ENCODE measurements at places on chromosomes 1 and 21.
A peak's percentile ranks its signal among the peaks of the same experiment; 100 is the strongest.

GRCh38 chr1:7644086-7644485 is 127.0 kb upstream of the VAMP3 start:
- no peak for DNase-seq

DNA sequence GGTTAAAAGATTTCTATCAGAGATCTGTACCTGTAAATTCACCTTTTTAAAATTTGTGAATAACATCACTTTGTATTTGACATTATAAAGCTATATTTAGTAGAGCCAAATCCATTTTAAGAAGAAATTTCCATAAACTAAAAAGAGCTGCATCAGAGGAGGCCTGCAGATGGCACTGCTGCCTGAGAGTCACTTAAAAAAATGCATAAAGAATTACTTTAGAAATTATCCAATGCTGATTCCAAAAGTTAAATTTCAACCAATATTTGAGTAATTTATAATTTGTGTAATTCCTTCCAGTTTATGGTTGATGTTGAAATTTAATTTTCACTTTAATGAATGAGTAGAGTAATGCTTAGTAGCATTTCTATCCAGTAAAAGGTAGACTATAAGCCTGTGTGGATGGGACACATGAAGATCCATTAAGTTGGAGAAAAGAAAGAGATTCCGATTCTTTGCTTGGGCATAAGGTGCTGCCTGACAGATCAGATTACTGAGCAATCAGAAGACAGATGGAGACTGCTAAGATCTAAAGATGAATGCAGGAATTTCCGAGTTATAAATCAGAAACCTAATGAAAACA is 20.7 kb upstream of the RPE65 start:
- peak; percentile 57 for DNase-seq

GRCh38 chr1:204146965-204147364 is 4.9 kb downstream of the ETNK2 start:
- no peak for DNase-seq

- no peak for DNase-seq
These were observed 3.1 kb upstream of the TEKT2 start for GRCh38 chr1:36080801-36081200.

DNA sequence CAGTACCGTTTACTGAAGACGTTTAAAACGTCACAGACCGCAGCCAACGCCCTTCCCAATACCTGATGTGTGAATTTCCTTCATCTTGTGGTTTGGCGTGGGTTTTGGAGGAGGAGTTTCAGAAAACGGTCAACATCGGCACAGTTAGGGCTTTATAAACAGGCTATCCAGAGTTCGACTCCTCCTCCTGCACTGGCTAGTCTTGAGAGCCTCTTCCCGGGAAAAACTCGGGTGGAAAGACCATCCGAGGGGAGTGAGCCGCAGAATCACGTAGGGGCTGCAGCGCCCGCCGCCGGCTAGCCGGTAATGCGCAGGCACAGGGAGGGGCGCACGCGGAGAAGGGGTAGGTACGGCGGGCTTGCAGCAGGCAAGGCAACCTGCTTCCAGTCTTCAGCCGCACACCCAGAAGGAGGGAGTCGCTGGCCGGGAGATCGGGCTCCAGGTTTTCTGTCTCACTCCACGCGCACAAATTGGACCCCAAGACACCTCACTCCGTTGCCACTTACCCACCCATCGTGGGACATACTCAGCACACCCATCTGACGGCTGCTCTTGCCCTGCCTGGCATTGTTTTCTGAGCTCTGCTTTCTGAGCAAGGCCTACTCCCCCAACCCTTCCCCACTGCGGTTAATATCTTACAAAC is 25.4 kb downstream of the SLC19A2 start:
- no peak for DNase-seq

- no peak for DNase-seq
These were observed at the start of gene FNDC5 for GRCh38 chr1:32870615-32871363. Gene FNDC5 (minus strand): TSS chr1:32870912.

DNA sequence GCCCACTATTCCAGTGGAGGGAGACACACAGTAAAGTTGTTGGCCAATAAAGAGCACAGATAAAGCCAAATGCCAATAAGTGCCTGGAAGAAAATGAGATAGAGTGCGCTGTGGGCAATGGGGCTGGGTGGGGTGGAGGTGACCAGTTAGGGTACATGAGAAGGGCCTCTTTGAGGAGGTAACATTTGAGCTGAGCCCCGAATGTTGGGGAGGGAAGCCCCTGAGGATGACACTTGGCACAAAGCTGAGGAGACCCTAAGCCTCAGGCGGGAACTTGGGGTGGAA is 979 bp downstream of the S100A9 start:
- DNase-seq, result no peak

DNA sequence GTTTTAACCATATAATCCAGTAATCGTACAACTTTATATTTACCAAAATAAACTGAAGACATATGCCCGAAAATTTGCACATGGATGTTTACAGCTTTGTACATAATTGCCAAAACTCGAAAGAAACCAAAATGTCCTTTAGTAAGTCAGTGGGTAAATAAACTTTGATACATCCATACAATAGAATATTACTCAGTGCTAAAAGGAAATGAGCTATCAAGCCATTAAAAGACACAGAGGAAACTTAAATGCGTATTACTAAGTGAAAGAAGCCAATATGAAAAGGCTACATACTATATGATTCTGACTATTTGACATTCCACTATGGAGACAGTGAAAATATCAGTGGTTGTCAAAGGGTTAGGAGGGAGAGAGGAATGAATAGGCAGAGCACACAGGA is 23.4 kb downstream of the GNG12 start:
- DNase-seq, result no peak

DNA sequence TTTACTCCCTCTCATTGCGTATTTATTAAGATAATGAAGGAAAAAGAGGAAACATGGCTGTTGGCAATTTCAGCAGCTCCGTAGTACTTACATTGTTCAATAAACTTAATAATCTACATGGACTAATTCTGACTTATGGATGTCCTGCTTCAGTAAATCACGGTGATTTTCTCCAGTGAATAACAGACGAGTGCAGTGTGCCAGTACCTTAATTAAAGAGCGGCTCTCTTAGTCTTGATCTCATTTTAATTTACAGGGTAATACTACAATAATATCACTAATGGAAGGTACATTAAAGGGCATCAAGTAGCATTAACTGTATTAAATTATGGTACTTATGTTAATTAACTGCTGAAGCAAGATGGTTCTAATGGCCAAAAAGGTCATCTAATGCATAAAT is 187.2 kb downstream of the NTNG1 start:
- DNase-seq, result no peak

GRCh38 chr1:243763806-243764205 is 86.2 kb downstream of the AKT3 start:
- DNase-seq, result no peak

DNA sequence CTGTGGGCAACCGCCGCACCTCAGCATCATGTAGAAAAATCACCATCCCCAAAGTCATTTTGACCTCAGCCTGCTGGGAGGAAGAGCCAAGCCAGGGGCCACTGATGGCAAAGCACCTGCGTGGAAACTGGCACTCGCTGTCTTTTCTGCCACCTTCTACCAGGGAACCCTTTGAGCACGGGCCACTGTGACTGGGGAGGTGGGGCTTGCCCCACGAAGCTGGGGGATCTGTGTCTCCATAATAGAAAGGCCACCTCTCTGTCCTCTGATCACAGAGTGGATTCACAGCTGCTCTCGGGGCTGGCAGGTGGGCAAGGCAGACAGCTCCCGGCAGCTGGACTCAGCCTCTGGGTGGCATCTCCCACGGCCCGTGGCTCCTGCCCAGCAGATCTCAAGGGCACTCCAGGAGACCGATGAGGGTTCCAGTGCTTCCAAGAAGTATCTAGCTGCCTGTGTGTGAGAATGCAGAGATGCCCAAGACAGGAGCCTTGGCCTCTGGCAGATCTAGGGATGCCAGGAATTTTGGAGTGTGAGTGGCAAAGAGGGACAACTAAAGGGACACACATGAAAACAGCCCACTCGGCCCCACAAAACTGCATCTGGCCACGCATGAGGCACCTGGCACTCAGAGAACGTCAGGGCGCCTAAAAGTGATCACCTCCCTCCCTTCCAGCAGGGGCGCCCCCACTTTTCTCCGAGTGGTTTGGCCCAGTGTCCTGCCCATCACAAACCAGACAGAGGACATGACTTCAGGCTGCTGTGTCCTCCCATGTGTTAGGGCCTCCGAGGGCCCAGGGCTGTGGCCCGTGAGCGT is 102.6 kb downstream of the PDE9A start:
- DNase-seq, result no peak

GRCh38 chr1:35675773-35676172 is 34.4 kb upstream of the PSMB2 start:
- no peak for DNase-seq

DNA sequence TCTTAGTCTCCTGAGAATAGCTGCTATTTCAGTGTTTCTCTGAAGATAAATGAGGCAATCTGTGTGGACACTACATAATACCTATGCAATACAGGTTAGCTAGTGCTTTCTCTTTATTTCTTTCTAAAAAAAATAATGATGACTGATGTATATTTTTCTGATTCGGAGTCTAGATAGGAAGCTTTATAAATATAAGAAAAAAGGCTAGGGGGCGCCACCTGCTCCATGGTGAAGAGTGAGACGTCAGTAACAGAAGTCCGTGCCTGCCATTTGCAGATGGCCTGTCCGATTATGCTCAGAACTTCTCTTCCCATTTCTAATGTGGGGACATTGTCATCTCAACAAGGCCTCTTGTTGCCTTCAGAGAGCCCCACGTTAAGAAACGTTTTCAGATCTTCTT is 26.4 kb downstream of the QSOX1 start:
- peak; percentile 68 for DNase-seq

GRCh38 chr21:28508126-28508525 is 484.6 kb downstream of the LTN1 start:
- DNase-seq, result no peak

- DNase-seq, result no peak
These were observed 269.1 kb downstream of the AKT3 start for GRCh38 chr1:243580984-243581383.

- no peak for DNase-seq
These were observed 77.1 kb downstream of the ITPKB start for GRCh38 chr1:226661965-226662364.

DNA sequence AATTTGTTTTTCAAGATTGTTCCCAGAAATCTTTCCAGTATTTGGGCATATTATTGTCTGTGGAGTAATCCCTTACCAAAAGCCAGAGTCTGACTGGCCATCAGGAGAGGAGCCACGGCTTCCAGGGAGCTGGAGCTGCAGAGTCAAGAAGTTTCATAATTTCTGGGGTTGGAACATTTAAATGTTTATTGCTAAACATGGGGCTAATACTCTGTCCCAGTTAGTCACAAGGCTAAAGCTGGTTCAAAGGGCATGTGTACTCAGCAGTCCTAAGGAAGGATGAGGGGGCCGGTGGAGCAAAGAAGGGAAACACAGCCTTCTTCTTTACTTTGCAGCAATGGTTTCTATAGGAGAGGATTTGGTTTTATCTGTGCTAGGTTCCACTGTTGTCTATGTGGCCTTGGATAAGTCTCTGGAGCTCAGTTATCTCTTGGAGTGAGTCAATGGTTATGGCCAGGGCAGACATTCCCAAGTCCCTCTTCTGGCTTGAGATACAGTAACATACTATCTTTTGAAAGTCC is 9.5 kb downstream of the DENND2D start:
- no peak for DNase-seq

- no peak for DNase-seq
These were observed 415.4 kb downstream of the TTLL7 start for GRCh38 chr1:83583351-83584014.

Data from Kasumi-1 (cell line).